Activated CD4-positive, alpha-beta T cell treated with anti-CD3 and anti-CD28 coated beads for 36 hours (primary cell): ENCODE measurements at places on chromosomes 7 and 10.

- DNase-seq = no peak
Observed at GRCh38 chr7:11332865-11333228, 359.2 kb downstream of the PHF14 start.

DNA sequence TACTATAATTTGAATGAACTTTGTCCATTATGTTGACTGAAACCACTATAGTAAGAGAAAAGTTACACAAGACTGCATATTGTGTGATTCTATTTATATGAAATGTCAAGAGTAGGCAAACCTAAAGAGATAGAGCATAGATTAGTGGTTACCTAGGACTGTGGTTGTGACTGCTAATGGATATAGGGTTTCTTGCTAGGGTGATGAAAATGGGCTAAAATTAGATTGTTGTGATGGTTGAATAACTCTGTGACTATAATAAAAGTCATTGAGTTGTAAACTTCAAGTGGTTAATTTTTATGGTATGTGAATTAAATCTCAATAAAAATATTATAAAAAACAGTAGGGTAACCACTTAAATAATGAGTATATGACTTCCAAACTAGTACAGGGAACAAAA lies 142.9 kb upstream of the AHR start:
- DNase-seq = no peak

GRCh38 chr10:106938513-106938912 lies 226.0 kb downstream of the SORCS1 start:
- no peak for DNase-seq

- peak; percentile 55 for DNase-seq
Observed at GRCh38 chr7:105389088-105389650, 448 bp upstream of the SRPK2 start.

- DNase-seq = no peak
Observed at GRCh38 chr7:85773116-85773728, 586.4 kb upstream of the SEMA3D start.

DNA sequence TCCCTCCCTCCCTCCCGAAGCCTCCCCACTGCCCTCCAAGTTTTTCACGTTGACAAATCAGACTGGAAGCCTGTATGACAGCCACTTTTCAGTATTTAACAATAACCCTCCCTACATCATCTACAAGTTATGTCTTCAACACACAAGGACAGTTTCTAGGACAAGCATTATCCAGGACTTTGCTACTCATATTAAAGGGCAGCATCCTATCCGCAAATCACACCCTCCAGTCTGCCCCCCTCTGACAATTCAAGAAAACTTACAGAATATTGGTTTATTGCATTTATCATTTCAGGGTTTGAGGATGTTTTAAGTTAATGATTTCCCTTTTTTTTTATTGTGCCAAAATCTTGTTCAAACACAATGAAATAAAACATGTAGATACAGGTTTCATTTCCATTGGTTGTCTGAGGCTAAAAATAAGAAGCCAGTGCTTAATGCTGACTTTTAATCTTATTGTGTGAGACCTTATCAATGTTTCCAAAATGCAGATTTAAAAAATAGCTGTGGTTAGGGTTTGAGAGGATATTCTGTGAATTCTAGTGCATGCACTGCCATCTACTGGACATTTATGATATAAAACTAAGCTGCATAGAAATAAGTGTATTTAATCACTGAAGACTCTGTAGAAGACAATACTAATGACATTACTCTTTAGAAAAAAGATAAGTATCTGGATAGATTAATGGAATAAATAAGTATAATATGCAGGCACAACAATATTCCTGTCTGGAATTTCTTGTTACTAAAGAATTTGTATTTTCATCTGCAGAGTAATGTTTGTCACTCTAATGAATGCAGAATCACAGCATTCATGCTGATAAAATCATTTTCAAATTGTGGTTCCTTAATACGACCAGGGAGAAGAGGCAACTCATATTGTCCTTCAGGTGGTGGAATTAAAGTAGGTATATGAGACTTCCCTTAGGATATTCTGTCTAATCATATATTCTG lies 64.1 kb downstream of the CAV1 start:
- no peak for DNase-seq

DNA sequence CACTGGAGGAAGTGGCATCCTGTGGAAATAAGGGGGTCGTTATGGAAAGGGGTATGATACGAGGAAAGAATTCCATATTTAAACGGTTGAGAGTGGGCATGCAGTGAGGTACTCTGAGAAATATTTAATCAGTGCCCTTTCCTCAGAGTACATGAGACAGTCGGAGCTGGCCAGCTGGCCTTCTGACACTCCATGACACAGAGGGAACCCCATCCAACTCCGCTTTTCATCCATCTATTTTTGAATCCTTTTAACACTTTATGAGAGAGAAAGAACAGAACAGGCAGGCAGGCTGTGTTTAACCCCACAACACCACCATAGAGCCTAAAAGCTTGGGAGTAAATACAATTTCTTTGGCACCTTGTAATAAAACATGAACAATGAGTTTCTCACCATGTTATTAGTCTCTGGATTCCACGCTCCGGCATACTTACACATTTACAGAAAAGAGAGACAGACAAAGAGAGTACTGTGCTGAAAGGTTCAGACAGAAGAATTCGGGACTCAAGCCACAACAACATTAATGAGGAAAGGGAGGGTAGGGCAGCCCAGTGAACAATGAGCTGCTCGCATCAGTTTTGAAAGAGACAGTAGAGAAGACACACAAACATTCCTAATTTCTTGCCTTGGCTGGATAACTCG lies 124.2 kb upstream of the PDLIM1 start:
- DNase-seq = no peak

DNA sequence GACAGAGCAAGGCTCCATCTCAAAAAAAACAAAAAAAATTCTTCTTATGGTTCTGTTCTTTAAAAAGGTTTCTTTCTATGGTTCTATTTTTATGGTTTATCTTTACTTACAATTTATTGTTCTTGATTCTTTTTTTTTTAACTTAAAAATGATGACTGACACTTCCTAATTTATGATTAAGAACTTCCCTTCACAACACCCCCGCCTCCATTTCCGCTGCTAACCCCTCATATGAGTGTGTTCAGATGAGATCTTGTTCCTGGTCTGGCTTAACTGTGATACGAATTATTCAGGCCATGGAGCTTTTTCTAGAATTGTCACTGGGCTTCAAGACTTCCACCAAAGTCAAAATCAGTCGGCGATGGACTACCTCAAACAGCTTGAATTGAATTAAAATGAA lies 33.9 kb downstream of the PTER start:
- DNase-seq = peak; percentile 58

GRCh38 chr7:33873981-33874750 lies 31.2 kb upstream of the BMPER start:
- no peak for DNase-seq

- no peak for DNase-seq
Observed at GRCh38 chr10:129758207-129759021, 205.7 kb downstream of the EBF3 start.

- no peak for DNase-seq
Observed at GRCh38 chr7:10584886-10585285, 388.8 kb upstream of the PHF14 start.

GRCh38 chr7:111074071-111074747 lies 16.7 kb upstream of the LRRN3 start:
- no peak for DNase-seq
